Activated CD4-positive, alpha-beta T cell treated with anti-CD3 and anti-CD28 coated beads, Interleukin-10, Interleukin-2, amounts not matched to agents 100 ng/mL and 50 ng/mL, durations not matched to agents 16 hours and 8 hours (primary cell): ENCODE measurements at places on chromosomes 5 and 9.

DNA sequence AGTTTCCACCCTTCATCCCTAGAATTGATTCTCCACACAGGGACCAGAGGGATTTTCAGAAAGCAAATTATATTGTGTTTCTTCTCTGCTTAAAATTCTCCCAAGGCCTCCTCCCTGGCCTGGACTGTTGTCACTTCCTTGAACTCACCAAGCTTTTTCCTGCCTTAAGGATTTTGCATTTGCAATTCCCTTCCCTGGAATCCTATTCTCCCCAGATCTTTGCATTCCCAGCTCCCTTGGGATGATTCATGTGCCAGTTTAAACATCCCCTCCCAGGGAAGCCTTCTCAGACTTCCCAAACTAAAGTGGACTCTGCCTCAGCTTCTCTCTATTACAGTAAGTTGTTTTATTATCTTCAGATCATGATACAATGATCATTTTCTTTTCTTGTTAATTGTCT, 35.2 kb upstream of the PDE8B start:
- no peak for DNase-seq

DNA sequence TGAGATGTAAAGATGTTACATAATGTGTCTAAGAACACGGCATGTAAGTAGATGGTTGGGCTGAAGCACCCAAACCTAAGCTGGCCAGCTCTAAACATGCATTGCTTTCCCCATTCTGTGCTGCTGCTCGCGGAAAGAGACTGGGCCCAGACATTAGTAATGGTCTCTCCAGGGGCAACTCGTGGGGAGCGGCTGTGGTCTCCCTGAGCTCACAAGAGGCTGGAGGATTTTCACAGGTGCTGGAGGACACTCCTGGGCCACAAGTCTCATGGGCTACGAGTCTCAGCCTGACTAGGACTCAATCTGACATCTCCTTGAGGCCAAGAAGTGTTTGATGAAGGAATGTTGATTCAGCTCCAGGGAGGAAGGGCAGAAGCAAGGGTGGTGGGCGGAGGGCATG, 92.7 kb upstream of the PTCH1 start:
- DNase-seq, result no peak

DNA sequence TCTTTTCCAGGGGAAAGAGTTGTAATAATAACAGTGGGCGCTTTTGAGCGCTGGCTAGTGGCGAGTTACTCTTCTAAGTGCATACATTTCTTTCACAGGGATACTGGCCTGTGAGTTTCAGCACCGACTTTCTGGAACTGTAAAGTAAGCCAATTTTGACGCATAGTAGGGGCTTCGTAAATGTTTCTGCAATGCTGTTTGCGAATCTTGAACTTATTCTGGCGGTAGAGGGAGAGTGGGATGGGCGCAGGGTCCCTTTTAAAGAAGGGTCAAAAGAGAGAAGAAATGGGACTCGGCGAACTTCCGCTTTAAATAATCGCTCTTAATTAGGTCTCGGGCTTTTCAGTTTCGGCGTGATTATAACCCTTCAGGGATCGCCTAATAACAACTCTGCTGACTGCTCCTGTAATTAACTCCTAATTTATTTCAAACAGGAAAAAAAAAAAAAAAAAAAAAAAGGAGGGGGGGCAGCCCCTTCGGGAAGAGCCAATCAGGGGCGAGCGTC, 351 bp upstream of the MSX2 start:
- DNase-seq, result no peak

DNA sequence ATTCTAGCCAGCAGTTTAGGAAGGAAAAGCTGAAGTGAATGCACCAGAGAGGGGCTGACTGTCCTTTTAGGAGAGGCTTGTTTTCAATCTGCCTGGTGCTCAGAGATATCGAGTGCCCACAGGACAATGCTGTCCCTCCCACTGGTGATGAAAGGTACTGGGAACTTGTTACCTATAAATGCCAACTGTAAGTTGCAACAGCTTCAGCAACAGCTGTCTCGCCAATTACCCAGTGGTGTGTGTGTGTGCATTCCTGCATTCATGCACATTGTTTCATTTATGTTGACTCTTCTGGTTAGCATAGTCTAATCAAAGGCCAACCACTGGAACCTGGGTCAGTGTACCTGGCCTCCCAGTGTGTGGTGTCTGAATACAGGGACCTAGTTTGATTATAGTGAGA, 161.1 kb downstream of the CSNK1G3 start:
- no peak for DNase-seq

DNA sequence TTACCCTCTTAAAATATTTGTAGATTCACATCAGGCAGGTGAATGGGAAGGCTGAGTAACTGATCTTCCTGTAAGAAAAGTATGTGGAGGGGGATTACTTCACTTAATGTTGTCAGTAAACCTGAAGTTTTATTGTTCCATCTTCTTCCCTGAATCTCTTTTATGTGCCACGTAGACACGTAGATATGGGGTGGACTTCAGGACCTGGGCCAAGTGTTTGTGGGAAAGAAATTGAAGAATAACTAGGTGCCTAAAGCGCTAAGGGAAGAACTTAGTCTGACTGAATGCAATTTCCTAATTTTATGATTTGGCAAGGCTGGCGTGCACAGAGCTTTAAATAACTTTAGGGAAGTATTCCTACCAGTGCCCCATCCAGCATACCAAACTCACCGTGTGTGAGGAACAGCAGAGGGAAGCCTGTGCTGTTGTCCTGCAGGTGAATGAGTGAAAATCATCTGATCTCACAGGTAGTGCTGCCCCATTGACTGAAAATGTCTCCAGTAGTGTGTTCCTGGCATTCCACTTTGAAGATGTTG, 323.4 kb downstream of the KDM4C start:
- DNase-seq, result no peak

- peak; percentile 62 for DNase-seq
Observed at GRCh38 chr5:149172261-149172660, 31.0 kb downstream of the ABLIM3 start.

DNA sequence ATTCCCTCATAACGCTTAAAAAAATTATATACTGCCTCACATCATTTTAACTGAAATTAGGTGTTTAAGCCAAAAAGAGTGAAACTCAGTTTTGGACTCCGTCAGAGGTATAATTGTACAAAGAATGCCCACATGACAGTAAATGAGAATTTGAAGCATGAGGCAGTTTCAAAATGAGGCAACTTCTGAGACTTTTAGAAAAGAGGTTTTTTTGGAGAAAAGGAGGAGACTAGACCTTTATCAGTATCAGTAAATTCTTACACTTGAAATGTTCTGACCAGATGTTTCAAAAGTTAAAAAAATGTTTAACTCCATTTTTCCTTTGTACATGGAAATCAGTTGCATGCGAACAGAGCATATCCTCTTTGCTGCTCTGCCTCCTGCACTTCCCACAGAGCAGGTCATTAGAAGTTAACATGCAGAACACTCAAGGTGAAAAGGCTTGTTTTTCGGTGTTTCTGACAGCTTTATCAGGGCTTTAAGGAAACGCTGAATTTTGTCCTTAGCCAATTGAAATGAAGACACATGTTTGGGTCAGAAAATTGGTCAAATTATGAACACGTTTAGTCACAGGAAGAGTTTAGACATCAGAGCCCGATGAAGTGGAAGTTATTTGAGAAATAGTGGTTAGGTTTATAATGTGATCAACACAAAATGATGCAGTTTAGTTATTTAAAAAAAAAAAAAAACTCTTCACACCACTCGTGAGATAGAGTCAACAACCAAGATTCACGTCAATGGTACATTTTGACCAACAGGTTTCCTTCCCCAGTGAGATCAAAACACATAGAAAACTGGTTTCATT, 59.5 kb downstream of the PIK3R1 start:
- DNase-seq, result peak; percentile 83

DNA sequence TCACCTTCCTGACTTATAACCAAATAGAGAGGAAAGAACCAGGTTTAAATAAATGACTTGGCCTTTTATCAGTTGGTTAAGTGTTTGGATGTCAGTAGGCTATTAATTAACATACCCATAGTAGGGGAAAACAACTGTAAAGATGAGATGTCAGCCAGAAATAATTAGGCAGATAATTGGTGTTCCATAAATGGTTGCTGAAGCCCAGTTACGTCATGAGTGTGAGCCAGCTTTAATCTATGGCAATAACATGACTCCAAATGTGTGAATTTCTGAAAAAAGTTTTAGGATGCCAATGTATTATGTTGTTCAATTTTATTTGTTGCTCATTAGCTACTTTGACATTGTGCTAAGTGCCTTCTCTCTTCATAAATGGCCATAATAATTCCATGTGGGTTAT, 180.5 kb downstream of the FBXL7 start:
- no peak for DNase-seq

GRCh38 chr5:15260356-15261268, 239.4 kb upstream of the FBXL7 start:
- no peak for DNase-seq

- DNase-seq, result peak; percentile 69
Observed at GRCh38 chr9:117825609-117826347, 121.6 kb downstream of the TLR4 start.

DNA sequence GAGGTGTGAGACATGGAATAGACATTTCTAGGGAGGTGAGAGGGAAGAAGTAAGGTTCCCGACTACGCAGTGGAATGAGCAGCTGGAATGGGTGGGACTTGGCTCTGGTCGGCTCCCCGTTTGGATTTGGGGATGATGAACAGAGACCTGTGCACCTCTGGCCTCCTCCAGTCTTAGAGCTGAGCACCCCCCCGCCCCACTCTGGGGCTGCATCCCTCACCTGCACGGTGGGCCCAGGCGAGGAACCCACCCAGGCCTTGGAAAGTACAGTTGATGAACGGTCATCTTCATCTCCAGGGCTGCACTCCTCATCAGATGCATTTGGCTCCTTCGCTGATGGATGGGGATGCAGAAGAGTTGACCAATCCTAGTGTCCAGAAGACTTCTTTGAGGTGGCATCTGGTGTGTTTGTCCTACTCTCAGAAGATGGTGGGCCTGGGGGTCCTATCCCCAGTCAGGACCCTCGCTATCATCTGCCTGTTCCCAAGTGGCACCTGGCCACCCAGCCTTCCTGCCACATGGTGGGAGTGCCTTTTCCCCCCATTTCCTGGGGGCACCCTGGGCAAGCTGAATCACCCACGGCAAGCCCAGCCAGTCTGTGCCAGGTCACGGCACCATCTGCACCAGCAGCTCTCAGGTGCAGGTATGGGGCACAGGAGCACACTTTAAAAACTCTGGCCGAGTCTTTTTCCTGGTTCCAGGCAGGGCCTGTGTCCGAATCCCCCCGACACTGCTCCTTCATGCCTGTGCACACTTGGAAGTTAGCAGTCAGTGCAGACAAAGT, 70.5 kb downstream of the GTF3C4 start:
- DNase-seq, result no peak

GRCh38 chr9:137759649-137760321, 117.8 kb upstream of the CACNA1B start:
- no peak for DNase-seq

GRCh38 chr5:133959643-133960042, 8.8 kb downstream of the C5orf15 start:
- no peak for DNase-seq

DNA sequence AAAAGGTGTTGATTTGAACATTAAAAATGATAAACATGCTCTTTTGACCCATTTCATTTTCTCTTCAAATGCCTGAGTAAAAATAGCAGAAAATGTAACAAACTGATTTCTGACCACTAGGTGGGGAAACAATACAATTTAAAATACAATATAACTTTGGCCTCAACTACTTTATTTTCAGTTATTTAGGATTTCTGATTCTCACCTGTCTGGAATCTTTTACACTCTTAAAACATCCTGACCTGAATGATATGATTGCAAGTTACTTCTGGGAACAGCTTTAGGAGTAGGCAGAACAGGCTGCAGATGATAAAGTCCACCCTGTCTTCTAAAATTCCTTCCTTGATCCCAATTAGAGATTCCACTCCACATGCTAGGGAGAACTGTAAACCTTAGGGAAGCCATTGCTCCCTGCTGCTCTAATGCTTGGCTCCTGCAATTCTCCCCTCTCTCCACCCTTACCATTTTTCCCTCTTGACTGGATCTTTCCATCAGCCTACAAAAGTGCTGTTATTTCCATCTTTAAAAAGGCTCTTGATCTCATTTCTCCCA, 70.3 kb downstream of the FYB1 start:
- peak; percentile 41 for DNase-seq

GRCh38 chr5:115661101-115661500, 35.3 kb upstream of the TMED7 start:
- DNase-seq, result no peak

- DNase-seq, result peak; percentile 90
Observed at GRCh38 chr5:157252711-157253465, 13.0 kb upstream of the CYFIP2 start.

DNA sequence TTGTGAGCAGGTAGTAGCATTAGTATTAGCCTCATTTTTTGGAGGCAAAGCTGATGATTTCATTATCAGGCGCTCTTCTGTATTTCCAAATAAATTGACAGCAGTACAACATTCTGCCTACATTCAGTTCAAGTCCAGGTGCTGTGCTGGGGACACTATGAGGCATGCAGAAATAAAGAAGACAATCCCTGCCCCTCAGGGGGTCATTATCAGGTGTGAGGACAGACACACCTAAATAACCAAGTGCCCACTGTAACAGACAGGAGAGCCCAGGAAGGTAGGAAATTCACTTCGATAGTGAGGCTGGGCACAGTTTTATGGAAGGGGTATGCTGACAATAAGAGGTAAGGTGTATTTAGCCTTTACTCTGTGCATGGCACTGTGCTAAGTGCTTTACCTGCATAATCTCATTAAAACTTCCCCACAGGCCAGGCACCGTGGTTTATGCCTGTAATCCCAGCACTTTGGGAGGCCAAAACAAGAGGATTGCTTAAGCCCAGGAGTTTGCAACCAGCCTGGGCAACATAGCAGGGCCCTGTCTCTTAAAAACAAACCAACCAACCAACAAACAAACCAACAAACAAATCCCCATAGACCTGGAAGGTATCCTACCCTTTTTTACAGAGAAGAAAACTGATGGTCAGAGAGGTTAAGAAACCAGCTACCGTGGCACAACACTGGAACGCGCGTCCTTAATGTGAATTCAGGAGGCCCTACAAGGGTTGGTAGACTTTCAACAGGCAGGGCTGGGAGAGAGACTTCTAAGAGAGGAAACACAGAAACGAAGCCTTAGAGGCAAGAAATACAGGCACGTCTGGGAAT, 17.5 kb upstream of the GPX3 start:
- DNase-seq, result no peak

DNA sequence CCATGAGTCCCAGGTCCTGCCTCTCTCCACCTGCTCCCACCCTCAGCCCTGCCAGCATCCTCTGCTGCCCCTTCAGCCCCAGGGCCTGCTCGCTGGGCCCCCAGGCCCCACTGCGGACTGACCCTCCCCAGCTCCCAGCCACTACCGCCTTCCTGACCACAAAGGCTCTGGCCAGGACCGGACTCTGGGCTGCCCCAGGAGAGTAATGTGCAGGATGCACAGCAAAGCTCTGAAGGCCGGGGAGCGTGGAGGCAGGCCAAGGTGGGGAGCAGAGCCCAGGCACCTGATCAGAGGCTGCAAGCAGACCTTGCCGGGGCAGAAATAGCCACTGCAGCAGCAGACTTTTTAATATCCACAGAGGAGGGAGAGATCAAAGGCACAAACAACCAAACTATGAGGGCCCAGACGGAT, 27.9 kb downstream of the IPPK start:
- no peak for DNase-seq

- DNase-seq, result no peak
Observed at GRCh38 chr5:112161392-112161748, 257.7 kb downstream of the EPB41L4A start.
